ENCODE measurements at places on chromosomes 4 and X.

DNA sequence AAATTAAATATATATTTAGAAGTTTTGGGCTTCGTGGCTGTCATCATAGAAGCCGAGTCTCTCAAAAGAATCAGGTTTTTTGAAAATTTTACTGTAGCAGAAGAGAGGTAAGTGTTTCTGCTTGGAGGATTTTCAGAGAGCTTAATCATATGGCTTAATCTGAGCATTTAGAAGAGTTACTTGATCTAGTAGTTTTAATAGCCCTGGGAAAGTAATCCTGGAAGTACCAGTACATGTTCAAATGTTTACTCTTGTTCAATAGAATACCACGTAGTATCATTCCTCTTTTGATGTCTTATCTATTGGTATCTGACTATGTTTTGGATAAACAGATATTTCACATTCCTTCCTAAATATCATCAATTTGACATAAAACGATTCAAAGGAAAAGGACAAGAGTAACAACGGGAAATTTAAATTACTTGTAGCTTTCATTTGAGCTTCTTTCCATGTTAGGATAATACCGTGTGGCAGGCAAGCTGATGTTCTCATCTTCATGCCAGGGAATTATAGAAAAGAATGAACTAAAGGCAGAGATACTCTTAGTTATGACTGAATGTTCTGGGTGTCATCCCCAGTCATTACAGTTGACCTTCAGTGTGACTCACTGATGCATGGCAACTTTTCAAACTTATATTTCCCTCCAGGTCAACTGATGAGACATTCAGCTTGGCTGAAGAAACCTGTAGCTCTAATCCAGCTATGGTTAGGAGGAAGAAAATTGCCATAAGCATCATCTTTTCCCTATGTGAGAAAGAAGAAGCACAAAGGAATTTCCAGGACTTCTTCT is 89.8 kb downstream of the FNIP2 start:
- DNase-seq: no peak

GRCh38 chr4:175823015-175823742 is 11.1 kb upstream of the GPM6A start:
- no peak for DNase-seq

DNA sequence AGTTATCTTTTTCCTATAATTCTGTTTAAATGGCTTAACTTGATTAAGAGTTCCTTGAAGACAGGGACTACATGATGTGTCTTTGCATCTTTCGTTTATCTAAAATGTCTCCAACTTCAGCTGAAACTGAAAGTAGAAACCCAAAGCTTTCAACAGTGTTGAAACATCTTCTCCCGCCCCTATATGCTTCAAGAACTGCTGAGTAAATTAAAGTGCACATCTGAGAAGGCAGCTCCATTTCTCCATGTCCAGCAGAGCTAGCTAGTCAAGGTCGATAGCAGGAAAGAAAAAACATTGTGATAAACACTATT is 185.7 kb upstream of the TBL1X start:
- no peak for DNase-seq

- no peak for DNase-seq
Observed at GRCh38 chrX:56947699-56948098, 47.6 kb downstream of the SPIN3 start.

Data from femur (tissue), 1 donor.